ENCODE measurements at places on chromosomes 7 and 10. TPM values are rescaled to one million over a fixed set of nuclear protein-coding genes. Genes with fewer than 3 reads are reported as not detected.

The MACROH2A2 gene
- 149 TPM for total RNA-seq

The MAGI2 gene
- 10.0 TPM for total RNA-seq

DNA sequence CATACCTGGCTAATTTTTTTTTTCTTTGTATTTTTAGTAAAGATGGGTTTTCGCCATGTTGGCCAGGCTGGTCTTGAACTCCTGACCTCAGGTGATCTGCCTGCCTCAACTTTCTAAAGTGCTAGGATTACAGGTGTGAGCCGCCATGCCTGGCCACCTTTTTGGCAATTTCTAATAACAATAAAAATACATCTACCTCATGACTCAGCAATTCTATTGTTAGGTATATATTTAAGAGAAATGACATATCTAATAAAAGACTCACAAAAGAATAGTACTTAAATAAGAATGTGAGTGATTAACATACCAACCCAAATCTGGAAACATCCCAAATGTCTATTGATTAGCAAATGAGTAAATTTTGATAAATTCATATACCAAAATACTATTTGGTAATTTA, 103.6 kb upstream of the PPP1R9A start:
- no peak for DNase-seq

- DNase-seq, result no peak
Measured at GRCh38 chr10:50740293-50740648, 535 bp downstream of the ASAH2B start.

The TMEM120A gene
- total RNA-seq, result 33.4 TPM

The SLC35G1 gene
- 10.7 TPM for total RNA-seq
